ENCODE measurements at places on chromosomes 4 and X.
A peak's percentile ranks its signal among the peaks of the same experiment; 100 is the strongest.

GRCh38 chr4:155319516-155319915 is 57.2 kb downstream of the MAP9 start:
- no peak for DNase-seq

GRCh38 chrX:70453024-70453618 is 8.5 kb downstream of the DLG3 start:
- peak; percentile 22 for DNase-seq

DNA sequence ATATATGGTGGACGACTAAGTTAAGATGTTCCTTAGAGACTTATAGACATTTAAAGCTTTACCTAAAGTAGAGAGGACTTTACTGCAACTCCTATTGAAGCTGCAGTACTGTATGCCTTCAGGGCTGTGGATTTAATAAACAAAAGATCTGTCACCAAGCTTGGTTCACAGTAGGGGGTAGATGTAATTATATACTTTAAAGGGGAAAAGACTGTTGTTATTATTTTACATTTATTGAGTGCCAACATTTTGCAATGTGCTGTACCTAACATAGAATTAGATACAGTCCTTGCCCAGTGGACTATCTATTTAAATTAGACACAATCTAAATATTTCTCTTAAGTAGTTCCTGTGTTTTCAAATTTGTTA is 67.2 kb downstream of the SLIT2 start:
- DNase-seq: no peak

DNA sequence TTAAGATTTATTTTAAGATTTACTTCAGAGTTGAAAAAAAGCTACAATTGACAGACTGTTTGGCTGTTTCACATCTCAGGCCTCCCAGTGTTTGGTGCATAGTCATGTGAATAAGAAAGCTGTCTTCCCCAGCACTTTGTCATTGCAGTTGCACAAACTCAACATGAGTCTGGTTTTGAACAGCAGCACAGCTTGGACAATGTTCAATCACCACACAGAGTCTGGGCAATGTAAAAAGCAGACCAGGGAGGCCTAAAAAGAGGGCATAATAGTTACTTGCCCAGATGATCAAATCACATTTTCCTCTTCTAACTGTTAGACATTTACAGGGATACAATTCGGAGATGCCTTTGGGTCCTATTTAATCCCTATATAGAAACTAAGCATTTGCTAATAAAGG is 1055.0 kb downstream of the RPA4 start:
- no peak for DNase-seq

DNA sequence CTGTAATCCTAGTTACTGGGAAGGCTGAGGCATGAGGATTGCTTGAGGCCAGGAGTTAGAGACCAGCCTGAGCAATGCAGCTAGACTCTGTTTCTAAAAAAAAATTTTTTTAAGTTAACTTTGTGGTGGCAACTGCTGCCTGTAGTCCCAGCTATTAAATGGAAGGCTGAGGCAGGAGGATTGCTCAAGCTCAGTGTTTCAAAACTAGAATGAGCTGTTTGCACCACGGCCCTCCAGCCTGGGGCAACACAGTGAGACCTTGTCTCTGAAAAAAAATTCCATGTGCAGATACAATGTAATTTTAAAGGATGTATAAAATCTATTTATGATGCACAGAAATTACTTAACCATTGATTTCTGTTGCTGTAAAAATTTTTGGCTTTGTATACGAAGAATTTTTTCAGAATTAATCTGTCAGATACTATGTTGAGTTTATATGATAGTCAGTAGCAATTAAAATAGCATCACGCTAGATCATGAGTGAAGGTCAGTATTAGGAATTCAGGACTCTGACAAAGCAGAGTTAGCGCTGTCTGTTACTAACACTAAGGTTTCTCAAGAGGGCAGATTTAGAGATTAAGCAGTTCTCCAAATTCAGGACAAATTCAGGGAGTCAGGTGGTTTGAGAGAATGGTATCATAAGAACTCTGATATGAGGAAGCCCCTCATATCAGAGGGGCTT is 8.3 kb upstream of the AGA start:
- no peak for DNase-seq

DNA sequence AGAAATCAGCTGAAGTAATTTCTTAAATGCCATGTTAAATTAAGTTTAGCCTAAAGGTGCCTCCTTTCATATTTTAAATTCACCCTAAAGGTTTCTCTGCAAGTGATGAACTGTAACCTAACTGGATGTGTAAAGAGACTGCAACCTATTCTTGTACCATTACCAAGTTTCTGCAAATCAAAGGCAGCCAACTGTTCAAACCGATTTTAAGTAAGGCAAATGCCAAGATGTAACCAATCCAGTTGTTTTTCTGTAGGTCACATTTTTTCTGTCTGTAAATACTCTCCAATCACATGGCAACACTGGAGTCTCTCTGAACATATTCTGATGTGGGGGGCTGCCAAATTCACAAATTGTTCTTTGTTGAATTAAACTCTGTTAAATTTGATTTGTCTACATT is 42.4 kb upstream of the FGF2 start:
- no peak for DNase-seq

- no peak for DNase-seq
Measured at GRCh38 chrX:138034136-138034535, 468.2 kb downstream of the ZIC3 start.

GRCh38 chr4:26815199-26815598 is 45.4 kb upstream of the STIM2 start:
- DNase-seq: no peak
